NCI-H460 (cell line): ENCODE measurements at places on chromosomes 4 and X. TPM values are rescaled to one million over a fixed set of nuclear protein-coding genes. Genes with fewer than 3 reads are reported as not detected.

DNA sequence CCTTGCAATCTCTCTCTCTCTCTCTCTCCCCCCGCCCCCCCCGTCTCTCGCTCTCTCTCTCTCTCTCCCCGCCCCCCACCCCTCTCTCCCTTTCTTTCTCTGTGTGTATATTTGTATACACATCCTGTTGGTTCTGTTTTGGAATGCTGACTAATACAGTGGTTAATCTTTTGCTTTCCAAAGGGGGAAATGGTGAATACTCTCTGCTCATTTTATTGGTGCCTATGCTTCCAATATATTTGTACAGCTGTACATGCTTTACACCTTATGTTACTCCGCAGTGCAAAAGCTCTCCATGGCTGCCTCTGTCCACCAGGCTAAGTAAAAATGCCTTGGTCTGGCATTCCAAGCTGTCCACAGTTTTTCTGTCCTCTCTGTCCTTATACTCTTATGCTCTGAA, 158.8 kb downstream of the RBMX2 start:
- DNase-seq = no peak

DNA sequence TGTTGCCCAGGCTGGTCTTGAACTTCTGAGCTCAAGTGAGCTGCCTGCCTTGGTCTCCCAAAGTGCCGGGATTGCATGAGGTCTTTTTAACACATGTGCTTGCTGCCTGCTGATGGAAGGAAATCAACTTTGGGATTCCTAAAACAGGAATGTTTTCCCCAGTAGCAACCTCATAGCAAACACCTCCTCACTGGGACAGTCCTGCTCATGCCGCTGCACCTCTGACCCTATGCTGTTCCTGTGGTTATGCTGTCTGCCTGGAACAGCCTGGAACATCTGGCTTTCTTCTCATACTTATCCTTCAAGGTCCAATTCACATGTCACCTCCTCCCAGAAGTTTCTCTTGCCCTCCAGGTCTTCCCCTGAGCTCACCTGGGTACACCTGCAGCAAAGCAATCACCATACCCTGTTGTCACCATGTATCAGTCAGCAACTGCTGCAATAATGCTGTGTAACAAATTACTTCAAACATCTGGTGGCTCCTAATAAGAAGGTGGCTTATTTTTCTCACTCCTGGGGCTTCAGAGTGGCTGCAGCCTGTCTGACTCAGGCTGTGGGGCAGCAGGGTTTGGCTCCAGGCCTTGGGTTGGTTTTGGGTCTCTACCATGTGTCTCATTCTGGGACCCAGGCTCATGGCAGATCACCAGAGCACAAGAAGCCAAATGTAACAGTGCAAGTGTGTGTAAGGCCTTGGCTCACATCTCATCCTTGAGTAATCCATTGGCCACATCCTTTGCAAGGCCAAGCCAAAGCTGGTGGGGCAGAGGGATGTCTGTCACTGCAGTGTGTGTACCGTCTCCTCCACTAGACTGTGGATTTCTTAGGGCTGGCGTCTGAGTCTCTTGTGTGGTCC, 59.4 kb upstream of the SORCS2 start:
- no peak for DNase-seq

GRCh38 chr4:8913858-8914460, 42.3 kb upstream of the HMX1 start:
- no peak for DNase-seq

- no peak for DNase-seq
Measured at GRCh38 chrX:17833954-17834353, 27.1 kb downstream of the RAI2 start.

The RAB41 gene
- not detected in 2 replicates for total RNA-seq

GRCh38 chrX:13483773-13484172, 85.6 kb upstream of the EGFL6 start:
- DNase-seq = no peak

- DNase-seq = no peak
Measured at GRCh38 chrX:91435395-91435794, 756 bp downstream of the PABPC5 start.

- no peak for DNase-seq
Measured at GRCh38 chrX:84715315-84715714, 213.1 kb upstream of the HDX start.

The OPN1MW2 gene
- total RNA-seq = not detected in 2 replicates

The CXorf51B gene
- total RNA-seq = not detected in 2 replicates

DNA sequence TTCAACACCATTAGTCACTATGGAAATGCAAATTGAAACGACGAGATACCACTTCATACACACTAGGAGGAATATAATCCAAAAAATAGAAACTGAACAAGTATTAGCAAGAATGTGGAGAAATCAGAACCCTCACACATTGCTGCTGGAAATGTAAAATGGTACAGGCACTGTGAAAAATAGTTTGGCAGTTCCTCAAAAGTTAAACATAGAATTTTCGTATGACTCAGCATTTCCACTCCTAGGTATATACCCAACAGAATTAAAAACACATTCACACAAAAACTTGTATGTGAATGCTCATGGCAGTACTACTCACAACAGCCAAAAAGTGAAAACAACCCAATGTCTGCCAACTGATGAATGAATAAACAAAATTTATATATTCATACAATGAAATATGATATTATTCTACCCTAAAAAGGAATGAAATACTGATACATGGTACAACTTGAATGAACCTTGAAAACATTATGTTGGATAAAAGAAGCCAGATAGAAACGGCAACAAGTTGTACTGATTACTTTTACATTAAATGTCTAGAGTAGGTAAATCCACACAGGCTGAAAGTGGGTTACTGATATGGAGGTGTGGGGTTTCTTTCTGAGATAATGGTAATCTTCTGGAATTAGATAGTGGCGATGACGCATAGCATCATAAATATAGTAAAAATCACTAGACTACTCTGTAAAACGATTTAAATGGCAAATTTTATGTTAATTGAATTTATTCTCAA, 22.3 kb downstream of the TEC start:
- no peak for DNase-seq

DNA sequence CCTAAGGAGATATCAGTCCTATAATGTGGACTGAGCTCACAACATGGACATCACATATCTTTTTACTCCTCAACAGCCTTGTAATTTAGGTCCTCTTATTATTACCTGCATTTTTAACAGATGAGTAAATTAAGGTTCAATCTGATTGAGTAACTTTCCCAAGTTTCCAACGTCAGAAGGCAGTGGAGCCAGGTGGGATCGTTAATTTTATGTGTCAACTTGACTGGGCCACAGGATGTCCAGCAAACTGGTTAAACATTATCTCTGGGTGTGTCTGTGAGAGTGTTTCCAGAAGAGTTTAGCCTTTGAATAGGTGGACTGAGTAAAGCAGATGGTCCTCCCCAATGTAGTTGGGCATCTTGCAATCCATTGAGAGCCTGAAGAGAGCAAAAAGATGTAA, 59.0 kb upstream of the SLIT2 start:
- DNase-seq = no peak

The ETDB gene
- total RNA-seq = not detected in 2 replicates

DNA sequence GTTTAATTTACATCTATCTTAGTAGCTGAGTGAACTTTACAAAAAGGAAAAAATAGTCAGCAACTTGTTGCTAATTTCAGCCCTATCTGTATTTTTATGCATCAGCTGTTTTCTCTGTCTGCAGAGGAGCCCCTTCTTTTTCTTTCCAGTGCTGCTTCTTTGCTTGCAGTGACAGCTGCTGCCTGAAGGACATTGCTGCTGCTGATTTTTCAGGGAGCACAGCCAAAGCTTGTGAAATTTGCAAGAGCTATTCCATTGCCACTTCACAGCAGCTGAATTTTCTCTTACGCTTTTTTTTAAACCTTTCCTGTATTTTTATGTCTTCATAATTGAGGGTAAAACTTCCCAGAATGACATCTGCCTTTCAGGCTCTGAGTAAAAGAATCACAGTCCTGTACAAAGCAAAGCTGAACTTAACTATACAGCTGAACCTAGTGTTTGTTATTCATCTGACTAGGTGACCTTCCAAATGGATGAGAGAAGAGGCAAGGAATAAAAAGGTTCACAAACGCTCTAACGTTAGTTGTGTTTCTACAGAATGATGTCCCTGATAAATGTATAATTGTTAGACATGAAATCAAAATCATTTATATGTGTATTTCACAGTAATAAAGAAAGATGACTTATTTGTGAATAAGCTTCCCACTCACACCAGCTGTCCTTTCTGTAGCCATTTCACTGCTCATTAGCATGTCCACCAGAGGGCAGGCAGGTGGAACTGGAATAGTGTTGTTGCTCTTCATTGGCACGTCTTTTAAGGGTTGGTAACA, 541.4 kb downstream of the ADGRL3 start:
- peak; percentile 2 for DNase-seq

The TRPC3 gene
- 0.02 TPM in 1 of 2 replicates, not detected in the other for total RNA-seq

DNA sequence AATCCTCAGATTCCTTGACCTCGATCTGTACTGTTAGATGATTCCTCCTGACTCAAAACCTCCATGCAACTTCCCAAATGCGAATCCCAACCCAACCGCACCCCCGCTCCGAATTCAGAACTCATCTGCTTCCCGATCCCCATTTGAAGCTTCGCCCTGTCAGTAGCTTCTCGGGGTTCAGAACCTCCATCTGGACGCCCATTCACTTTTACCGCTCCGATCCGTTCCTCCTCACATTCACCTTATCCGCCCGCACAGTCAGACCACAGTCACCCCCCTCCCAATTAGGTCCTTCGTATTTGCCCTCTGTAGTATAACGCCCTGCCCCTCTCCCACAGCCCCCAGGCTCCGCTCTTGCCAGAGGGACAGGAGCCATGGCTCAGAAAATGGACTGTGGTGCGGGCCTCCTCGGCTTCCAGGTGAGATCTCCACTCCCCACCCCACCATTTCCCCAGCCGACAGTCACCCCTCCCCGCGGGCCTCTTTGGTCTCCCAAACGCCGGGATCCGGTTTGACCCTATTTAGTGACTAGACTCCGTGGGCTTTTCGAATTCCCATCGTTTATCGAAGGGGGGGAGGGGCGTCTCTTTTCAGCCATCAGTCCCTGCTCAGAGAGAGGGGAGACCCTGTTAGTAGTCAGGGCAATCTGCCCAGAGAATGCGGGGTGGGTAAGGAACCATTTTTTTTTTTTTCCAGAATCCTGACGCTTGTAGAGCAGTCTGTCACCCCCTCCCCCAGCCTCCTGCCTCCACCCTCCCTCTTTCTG, 691 bp downstream of the MAGED1 start:
- no peak for DNase-seq

The ADAMTS3 gene
- total RNA-seq = 0.07 and 0.14 TPM in 2 replicates

GRCh38 chr4:39048311-39048710, 13.7 kb upstream of the KLHL5 start:
- DNase-seq = no peak

GRCh38 chr4:172105918-172106317, 292.7 kb downstream of the GALNTL6 start:
- no peak for DNase-seq

GRCh38 chrX:34884817-34885216, 57.8 kb upstream of the FAM47B start:
- DNase-seq = peak; percentile 71

DNA sequence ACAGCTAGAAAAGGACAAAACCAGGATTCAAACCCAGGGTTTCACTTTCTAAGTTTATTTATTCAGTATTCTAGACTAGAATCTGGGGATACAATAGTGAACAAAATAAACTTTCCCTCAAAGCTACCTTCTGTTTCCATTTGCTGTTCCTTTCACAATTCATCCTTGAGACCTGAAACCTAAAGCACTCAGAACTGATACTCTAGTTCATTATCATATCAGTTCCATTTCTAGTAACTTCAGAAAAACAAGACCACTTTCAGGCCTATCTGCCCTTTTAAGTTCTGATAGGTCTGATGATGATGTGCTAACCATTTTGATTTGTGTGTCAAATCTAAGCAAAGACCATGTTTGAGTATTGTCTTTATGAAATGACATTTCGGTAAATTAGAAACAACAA, 7.8 kb upstream of the XK start:
- DNase-seq = no peak

GRCh38 chr4:79611026-79611425, 203.0 kb upstream of the GK2 start:
- DNase-seq = no peak

DNA sequence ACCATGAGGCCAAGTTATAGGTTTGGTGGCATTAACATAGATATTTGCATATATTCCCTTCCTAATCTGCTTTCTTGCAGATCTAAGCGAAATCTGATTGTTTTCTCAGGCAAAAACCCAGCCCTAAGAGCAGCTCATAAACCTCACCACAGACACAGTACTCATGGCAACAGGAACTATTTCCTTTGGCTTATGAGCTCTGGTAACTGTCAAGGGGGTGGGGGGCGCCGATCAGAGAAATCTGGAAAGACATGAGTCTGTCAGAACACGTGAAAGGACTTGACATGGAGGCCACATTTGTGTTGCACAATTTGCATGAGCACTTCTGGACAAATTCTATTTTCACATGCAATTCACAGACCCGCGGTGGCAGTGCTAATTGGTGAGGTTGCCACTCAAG, 83.7 kb downstream of the MGST2 start:
- no peak for DNase-seq

GRCh38 chr4:124067046-124067445, 645.5 kb downstream of the ANKRD50 start:
- DNase-seq = no peak

DNA sequence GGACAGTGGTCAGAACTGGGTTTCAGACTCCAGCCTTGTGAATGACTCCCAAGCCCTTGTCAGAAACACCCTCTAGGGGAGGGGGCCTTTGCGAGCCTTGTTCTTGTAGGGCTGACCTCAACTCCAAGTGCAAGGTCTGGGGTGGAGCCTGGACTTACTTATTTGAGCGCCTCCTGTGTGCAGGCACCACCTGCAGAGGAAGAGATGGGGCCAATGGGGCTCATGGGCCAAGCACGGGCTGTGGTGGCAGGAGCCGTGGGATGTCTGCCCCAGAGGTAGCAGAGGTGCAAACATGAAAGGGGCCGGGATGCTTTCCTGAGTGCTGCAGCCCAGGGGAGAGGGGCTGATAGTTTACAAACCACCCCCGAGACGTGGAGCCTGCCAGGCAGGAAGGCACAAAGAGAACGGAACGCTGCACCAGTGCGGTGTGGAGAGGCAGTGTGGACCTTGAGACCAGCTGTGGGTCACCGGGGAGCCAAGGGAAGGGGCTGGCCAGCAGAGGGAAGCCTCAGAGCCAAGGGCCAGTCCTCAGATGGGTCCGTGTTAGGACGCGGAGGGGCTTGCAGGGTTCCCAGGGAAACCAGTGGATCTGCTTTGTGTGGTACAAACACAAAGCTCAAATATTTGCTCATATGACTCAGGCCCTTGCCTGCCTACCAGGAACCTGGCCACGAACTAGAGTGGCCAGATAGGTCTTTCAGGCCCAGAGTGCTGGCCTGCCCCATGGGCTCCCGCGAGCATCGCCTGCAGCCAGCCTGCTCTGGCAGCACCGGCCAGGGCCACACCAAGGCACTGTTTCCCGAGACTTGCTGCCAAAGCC, 8.7 kb upstream of the TADA2B start:
- DNase-seq = no peak

GRCh38 chr4:113637823-113638561, 123.5 kb downstream of the CAMK2D start:
- no peak for DNase-seq

DNA sequence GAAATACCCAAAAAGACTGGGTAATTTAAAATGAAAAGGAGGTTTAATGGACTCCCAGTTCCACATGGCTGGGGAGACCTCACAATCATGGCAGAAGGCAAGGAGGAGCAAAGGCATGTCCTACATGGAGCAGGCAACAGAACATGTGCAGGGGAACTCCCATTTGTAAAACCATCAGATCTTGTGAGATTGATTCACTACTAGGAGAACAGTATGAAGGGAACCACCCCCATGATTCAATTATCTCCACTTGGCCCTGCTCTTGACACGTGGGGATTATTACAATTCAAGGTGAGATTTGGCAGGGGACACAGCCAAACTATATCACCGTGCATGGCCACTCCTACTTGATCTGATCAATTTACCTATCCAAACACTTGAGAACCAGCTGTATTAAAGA, 131.5 kb upstream of the LDB2 start:
- DNase-seq = no peak

- DNase-seq = no peak
Measured at GRCh38 chr4:94497690-94498089, 45.9 kb downstream of the PDLIM5 start.

The SPANXN1 gene
- not detected in 2 replicates for total RNA-seq
